Right ventricle myocardium inferior (tissue), 1 donor: ENCODE measurements at places on chromosomes 1 and 21.
A peak's percentile ranks its signal among the peaks of the same experiment; 100 is the strongest.

DNA sequence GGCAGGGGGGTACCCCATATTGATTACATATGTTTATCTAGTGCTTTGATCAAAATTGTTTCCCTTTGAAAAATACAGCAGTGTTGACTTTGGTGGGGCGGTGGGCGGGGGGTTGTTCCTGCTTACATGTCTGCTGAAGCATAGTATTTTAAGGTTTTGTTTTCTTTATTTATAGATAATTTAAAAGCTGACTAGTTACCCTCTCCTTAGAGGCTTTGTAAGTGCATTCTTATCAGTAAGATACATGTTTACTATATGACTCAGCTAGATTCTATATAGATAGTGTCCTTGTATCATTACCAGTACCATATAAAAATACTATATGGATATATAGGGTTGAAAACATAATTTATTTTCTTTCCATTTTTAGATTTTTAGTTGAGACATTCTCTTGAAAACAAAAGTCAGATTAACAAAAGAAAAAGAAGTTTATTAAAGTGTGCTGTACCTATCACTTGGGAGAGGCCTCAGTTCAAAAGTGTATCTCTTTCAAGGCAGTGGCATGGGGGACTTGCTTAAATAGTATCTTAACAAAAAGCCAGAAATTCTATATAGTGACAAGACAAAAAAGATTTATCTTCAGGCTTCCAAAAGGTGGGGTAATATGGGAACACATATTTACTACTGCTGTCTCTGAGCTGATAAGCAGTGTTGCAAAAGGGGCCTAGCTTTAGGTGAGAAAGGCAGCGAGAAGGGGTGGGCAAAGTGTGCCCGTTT, 79.0 kb downstream of the HS2ST1 start:
- DNase-seq: no peak

GRCh38 chr1:160522622-160523345, at the start of gene SLAMF6:
Gene SLAMF6 (minus strand): TSS chr1:160523255. CDS start chr1:160523192, 63 bp downstream.
- DNase-seq: peak; percentile 65

GRCh38 chr1:57007948-57008347, 42.1 kb upstream of the C8B start:
- DNase-seq: no peak

DNA sequence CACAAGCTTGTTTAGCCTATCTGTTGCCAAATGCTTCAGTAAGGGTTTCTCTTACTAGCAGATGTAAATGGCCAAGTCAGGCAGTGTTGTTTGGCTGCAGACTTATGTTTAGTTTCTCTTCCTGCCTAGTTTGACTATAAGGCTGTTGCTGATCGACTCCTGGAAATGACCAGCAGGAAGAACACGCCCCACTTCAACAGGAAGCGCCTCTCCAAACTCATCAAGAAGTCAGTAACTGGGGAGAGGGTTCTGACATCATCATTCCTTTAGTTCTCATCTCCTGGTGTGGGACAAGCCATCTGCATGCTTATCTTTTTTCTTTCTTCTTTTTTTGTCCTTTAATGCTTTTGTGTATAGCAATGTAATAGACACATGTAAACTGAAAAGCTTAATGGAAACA, 25.1 kb downstream of the RRP1B start:
- no peak for DNase-seq

- DNase-seq: no peak
These were observed 38.0 kb upstream of the FOXO6 start for GRCh38 chr1:41323243-41323642.

DNA sequence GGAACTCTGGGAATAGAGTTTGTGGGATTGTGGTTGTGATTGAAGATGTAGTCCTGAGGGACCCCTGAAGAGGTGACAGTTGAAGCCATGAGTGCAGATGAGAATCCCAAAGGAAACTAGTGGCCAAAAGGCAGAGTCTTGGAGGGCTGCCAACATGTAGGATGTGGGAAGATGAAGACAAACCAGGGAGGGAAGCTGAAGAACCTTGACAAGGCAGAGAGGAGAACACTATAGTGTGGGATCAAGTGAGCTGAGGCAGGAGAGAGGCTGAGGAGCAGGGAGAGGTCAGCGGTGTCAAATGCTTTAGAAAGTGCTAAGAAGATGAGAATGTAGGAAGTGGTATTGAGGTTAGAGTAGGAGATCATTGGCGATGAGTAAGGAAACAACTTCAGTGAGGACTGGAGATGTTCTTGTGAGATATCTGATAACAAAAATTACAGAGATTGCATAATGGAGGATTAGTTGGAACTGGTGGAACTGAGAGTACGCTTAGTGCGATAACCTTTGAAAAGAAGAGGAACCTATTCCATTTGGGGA, 88.5 kb upstream of the VCAM1 start:
- DNase-seq: no peak

DNA sequence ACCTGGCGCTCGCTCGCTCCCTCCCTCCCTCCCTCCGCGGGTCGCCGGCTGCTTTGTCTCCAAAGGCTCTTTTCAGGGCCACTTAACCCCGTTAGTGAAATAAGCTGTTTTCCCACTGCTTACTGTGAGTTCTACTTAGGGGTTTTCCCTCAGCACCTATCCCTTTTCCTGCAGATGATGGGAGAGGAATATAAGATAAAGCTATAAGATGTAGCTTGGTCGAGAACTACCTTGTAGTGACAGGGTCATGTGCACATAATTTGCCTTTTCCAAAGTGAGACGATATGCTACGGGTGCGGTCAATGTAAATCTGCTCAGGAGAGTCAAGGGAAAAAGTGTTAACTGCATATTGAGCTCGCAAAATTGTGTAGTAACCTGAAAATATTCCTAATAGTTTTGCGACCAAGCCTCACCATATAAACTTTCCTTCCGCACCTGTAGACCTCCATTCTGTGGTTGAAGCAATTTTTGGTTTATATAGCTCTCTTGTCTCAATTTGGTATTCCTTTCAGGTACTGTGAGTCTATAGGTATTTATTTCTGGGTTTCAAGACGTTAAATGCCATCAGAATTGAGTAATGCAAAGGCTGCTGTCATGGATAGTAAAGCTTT, 55.8 kb upstream of the BOLA1 start:
- no peak for DNase-seq

DNA sequence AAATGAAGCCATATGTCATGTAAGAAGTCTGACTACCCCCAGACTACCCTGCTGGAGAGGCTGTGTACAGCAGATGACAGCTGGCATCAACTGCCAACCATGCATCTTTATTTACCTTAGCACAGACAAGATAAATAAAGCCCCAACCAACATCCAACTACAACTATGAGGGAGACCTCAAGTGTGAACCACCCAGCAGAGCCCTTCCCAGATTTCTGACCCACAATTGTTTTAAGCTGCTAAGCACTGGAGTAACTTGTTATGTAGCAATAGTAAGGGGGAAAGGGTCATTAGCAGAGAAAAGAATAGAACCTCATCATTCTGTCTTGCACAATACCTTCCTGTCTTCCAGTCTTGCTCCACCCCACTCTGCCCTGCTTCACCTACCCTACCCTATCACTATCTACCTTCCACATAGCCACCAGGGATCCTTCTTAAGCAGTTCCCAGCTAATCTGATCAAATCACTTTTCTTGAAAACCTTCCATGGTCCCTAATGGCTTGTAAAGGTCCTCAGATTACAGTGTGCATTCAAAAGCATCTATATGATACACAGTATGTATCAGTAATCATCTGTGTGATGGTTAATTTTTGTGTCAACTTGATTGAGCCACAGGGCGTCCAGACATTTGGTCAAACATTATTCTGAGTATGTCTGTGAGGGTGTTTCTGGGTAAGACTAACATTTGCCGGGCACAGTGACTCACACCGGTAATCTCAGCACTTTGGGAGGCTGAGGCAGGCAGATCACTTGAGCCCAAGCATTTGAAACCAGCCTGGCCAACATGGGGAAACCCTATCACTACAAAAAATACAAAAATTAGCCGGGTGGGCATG, 19.6 kb upstream of the RBM15 start:
- DNase-seq: no peak

- peak; percentile 78 for DNase-seq
These were observed 129.7 kb upstream of the FAM72C start for GRCh38 chr1:144101397-144102045.

GRCh38 chr1:38327559-38327973, 281.0 kb upstream of the POU3F1 start:
- DNase-seq: no peak

- DNase-seq: no peak
These were observed 35.1 kb downstream of the FRRS1 start for GRCh38 chr1:99731384-99731783.

DNA sequence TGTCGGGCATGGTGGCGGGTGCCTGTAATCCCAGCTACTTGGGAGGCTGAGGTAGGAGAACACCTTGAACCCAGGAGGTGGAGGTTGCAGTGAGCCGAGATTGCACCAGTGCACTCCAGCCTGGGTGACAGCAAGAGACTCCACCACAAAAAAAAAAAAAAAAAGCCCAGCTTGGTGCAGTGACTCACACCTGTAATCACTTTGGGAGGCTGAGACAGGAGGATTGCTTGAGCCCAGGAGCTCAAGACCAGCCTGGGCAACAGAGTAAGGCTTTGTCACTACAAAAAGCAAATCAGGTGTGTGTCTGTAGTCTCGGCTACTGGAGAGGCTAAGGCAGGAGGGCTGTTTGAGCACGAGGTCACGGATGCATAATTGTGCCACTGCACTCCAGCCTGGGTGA, 5.0 kb upstream of the H6PD start:
- DNase-seq: no peak

- no peak for DNase-seq
These were observed 13.6 kb downstream of the GPR137B start for GRCh38 chr1:236155841-236156503.

GRCh38 chr1:177969109-177969508, 749 bp downstream of the SEC16B start:
- no peak for DNase-seq

- no peak for DNase-seq
These were observed 133.3 kb upstream of the SYT6 start for GRCh38 chr1:114286960-114287359.

GRCh38 chr1:41862384-41863221, 56.1 kb downstream of the HIVEP3 start:
- no peak for DNase-seq

GRCh38 chr1:110756506-110756905, 81.8 kb upstream of the KCNA3 start:
- peak; percentile 71 for DNase-seq

- DNase-seq: no peak
These were observed 22.5 kb downstream of the XCL1 start for GRCh38 chr1:168598892-168599291.

GRCh38 chr1:176183618-176184017, 23.5 kb downstream of the COP1 start:
- DNase-seq: no peak

DNA sequence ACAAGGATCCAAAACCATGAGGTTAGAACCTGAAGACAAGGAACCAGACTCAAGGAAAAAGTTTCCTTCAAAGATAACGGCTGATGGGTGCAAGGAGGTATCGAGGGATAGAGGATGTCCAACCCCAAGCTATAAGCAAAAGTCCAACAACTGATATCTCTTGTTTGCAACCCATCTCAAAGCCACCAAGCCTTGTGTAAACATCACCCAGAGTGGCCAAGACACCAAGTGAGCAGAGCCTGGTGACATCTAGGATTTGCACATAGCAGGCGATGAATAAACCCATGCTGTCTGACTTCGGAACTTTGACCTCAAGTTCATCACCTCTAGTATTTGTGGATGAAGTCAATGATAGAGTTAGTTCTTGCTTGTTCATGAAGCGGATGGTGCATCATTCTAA, 180.7 kb downstream of the ETS2 start:
- DNase-seq: no peak
